ENCODE measurements at places on chromosomes 11 and 22.
A peak's percentile ranks its signal among the peaks of the same experiment; 100 is the strongest.

DNA sequence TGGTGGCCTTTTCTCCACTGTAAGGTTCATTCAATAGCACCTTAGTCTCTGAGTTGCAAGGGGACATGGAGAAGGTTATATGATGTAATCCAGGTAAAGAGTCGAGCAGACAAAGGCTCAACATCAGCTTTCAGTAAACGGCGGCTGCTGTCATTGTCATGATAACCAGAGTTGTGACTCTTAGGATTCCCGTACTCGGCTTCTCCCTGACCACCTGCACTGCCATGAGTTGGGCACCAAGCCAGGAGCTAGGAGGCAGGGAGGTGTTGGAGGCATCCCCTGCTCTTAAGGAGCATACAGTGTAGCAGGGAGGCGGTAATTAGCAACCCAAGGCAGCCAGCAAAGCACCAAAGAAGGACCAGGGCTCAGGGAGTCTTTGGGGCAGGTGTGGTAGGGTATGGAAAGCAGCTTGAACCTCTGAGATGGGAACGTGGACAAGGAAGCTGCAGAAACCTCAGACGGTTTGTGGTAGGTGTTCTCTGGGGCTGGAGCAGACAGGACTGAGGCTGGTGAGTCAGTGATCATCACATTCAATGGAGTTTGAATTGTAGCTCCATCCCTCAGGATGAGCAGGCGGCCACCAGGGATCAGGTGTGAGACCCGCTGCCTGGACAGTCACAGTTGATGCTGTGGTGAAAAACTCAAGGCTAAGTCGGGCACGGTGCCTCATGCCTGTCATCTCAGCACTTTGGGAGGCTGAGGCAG, 31.7 kb downstream of the LIF start:
- no peak for DNase-seq

GRCh38 chr11:133306019-133306418, 226.3 kb downstream of the OPCML start:
- DNase-seq, result no peak

DNA sequence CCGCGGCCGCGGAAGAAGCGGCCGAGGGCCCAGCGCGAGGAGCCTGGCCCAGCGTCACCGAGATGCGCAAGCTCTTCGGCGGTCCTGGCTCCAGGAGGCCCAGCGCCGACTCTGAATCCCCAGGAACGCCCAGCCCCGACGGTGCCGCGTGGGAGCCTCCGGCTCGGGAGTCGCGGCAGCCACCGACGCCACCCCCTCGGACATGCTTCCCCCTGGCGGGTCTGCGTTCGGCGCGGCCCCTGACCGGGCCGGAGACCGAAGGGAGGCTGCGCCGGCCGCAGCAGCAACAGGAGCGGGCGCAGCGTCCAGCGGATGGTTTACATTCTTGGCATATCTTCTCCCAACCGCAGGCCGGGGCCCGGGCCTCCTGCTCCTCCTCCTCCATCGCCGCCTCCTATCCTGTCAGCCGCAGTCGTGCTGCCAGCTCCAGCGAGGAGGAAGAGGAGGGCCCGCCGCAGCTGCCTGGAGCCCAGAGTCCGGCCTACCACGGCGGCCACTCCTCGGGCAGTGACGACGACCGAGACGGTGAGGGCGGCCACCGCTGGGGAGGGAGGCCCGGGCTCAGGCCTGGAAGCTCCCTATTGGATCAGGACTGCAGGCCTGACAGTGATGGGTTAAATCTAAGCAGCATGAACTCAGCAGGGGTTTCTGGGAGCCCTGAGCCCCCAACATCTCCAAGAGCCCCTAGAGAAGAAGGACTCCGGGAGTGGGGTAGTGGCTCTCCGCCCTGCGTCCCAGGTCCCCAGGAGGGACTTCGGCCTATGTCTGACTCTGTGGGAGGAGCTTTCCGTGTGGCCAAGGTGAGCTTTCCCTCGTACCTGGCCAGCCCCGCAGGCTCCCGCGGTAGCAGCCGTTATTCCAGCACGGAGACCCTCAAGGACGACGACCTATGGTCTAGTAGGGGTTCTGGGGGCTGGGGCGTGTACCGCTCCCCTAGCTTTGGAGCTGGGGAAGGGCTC, 1.2 kb downstream of the ARHGEF17 start:
- DNase-seq, result no peak

DNA sequence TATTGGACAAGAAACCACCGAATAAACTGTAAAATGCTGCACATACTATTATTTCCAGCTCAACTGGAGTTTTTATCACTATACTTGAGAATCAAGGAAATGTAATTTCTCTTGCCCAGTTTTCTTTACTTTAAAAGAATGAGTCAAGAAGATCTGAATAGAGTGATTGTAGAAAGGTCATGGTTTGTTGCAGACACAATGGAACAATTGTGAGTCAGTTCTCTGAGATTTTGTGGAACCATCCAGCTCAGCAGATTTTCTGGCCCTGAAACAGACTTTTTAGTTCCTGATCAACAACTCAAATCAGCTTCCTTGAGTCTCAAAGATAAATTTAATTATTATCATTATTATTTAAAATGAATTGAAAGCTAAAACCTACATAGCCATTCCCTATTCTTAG, 1.3 kb downstream of the TCN1 start:
- no peak for DNase-seq

- DNase-seq, result no peak
Observed at GRCh38 chr11:15569305-15570025, 454.7 kb downstream of the INSC start.

DNA sequence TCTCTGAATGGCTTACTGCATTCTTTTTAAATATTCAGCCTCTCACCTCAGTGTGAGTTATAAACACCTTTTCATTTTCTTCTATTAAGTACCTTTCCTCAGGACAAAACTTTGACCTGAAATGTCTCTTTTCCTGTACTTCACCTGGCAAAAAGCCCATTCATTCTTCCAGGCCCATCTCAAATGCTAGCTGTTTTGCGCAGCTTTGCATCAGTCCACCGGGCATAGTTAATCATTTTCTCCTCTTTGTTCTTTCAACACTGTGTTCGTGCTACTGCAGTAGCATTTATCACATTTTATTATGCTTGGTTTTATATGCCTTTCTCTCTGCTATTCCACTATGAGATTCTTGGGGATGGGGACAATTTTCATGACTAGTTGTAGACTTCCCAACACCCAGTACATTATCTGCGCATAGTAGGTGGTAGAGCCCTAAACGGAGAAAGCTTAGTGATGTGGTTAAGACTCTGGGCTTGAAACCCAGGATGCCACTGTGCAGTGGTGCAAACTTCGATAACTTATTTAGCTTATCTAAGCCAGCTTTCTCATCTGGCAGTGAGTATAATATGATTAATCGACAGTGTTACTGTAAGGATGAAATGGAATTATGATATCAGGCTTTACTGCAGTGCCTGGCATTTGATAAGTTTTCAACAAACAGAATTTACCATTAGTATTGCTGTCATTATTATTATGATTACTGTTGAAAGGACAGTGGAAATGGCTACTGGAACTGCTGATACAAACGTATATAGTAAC, 695.7 kb downstream of the NELL1 start:
- DNase-seq, result no peak

DNA sequence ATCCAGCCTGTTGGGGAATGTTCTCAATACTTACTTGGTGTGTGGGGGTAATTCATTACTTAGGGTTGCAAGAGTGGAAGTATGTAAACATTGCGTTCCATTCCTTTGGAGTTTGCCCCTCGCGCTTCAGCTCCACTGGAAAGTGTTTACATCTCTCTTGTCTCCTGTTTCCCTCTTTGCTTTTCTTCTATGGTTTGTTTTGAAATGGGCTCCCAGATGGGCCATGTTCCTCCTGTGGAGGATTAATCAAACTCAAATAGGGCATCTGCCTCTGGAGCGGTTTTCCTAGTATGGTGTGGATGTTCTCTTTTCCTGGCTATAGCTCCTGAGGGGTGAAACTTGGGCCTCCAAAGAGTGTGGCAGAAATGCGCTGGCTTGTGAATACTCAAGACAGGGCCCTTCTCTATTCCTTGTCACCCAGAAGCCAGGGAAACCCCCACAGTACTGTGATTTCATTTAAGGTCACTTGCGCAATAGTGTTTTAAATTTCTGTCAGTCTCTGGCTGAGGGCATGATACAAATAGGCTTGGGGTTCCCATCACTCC, 51.9 kb downstream of the CD44 start:
- DNase-seq, result no peak

GRCh38 chr11:47187723-47188122, 1.5 kb upstream of the PACSIN3 start:
- no peak for DNase-seq

DNA sequence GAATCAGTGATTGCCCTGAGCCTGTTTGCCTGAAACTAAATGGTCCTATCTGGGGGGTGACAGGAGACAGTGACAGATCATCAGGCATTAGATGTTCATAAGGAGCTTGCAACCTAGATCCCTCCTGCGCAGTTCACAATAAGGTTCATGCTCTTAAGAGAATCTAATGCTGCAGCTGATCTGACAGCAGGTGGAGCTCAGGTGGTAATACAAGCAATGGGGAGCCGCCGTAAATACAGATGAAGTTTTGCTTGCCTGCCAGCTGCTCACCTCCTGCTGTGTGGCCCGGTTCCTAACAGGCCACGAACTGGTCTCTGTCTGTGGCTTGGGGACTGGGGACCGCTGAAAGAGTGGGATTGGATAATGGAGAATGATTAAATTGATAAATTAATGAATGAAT, 14.0 kb downstream of the NOX4 start:
- DNase-seq, result no peak

DNA sequence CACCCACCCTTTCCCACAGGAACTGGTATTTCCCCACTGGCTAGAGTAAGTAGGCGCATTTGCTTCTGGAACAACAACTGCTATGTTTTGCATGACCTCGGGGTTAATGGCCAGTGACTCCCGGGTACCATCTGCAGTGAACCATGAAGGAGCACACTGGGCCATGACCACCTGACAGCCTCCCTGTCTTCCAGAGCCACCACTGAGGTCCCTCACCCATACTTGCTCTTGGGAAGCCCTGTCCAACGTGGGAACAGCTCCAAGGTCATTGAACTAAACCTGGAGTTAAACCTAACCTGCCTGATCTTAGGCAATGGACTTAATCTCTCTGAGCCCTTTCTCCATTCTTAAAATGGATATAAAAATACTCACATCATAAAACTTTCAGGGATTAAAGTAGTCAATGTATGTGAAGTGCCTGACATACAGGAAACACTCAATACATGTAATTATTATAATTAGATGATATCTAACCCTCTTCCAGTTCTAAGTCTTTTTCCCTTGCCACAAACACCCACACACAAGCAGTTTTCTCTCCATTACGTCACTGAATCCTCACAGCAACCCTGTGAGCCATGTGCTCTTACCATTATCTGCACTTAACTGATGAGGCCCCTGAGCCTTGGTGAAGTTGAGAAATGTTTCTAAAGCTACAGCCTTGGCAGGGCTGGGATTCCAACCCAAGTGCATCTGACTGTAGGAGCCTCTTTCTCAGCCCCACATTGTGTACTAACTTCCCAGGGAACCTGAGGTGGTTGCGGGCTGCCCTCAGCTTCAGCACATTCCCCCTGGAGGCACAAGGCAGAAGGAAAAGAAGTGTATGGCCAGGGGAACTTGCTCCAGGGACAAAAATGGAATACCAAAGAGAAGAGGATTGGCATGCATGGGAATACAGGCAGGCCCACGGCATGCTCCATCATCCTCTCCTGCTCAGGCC, 74.5 kb upstream of the NCAM1 start:
- DNase-seq, result no peak

DNA sequence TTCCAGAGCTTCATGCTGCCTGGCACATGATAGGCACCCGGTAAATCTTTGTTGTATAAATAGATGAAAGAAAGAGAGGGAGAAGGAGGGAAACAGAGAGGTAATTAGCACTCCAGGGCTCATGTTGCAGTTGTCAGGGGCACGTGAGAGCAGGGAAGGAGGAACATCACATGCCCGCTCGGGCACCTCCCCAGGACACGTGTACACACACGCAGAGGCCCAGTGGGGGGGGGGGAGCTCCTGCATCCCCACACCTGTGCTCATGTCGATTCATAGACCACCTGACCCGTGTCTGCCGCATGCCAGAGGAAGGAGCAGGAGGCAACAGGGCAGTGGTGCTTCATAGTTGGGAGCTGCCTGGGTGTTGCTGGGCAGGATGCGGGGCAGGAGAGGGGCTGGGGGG, 37.1 kb upstream of the NNMT start:
- DNase-seq, result no peak

GRCh38 chr11:111177037-111177871, 68.3 kb upstream of the POU2AF2 start:
- no peak for DNase-seq

DNA sequence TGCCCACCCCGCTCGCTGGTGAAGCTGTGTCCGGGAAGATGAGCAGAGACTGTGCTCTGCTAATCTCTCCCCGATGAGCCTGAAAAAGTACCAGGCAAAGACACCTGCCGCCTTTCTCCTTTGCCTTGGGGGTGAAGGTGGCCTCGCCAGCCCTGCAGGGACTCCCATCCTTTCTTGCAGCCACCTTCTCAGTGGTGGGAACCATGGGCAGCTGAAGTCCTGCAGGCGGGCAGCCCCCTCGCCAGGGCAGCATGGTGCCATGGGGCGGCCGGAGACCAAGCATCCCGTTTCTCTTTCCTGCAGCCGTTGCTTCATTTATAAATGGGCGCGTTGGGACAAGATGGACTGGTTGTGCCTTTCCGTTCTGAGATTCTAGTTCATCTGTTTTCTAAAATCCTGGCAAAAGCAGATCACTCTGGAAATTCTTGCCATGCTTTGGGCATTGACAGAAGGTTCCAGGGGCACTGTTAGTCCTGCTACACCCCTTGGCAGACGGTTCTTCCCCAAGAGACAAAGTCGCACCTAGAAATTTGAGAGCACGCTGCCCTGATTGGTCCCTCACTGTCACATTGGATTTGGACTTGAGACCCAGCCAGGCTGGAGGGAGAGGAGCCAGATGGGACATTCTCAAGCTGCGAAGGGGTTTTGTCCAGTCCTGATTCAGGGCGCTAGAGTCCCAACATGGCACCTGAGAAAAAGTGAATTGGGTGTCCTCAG, 7.5 kb downstream of the CTTN start:
- DNase-seq, result no peak

DNA sequence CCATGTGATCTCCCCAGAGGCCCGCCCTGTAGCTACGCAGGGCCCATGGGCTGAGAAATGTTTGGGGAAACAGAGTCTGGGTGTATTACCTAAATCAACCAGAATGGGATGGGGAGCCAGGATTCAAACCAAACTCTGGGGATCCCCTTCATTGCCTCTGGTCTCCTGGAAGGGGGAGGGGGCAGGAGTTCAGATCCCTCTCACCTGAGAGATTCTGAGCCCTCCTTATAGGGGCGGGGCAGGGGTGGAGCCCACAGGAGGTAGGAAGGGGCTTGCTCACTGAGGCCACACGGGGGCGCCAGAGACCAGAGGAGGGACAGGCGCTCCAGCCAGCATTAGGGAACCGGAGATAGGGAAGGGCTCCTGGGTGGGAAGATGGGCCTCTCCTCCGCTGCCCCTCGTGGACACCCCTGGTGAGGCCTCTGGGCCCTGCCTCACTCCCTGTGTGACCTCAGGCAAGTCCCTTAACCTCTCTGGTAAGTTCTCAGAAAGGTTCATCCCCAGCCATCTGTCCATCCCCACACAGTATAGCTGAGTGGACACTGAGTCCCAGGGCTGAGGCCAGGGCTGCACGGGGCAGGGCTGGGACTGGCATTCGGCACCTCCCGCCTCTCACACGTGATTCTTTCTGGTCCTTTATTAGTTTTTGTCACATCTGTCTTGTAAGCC, 2.7 kb upstream of the CDC42BPG start:
- peak; percentile 80 for DNase-seq

Data from NCI-H2107 (cell line).